Activated gamma-delta T cell treated with anti-CD3 and anti-CD28 coated beads, Interleukin-2, amount 50 U/mL, for 16 hours (primary cell): ENCODE measurements at places on chromosomes 7 and 10.
A peak's percentile ranks its signal among the peaks of the same experiment; 100 is the strongest.

- DNase-seq: no peak
Measured at GRCh38 chr10:97525086-97525485, 26.4 kb downstream of the UBTD1 start.

- DNase-seq: no peak
Measured at GRCh38 chr10:75209086-75209920, 1.3 kb upstream of the VDAC2 start.

DNA sequence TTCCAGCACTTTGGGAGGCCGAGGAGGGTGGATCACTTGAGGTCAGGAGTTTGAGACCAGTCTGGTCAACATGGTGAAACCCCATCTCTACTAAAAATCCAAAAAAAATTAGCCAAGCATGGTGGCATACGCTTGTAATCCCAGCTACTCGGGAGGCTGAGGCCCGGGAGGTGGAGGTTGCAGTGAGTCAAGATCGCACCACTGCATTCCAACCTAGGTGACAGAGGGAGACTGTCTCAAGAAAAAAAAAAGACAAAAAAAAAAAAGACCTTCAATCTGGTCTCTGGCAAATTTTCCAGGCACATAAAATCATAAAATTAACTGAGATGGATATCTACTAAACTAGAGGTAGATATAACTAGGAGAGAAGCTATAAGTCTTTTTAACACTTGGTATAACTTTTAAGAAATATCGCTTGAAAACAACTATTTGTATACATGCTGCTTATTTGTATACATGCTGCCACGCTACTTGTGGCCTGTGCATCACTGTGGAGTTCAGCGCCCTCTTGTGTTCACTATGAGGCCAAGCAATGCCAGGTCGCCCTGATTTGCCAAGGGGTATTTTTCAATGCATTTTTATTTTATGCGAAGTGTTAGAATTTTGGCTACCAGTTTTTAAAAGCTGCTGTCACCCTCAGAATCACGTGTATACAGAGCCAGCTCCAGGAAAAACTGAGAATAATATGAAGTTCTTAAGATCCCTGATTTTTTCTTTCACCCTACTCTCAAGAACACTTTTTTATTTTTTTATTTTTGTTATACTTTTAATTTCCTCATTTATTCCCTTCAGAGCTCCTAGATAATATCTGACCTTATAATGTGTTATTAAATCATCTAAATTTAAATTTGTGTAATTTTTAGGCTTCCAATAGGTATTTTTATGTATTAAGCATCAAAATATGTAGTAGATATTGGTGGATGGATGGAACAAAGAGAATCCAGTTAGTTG is 26.7 kb downstream of the CYCS start:
- peak; percentile 30 for DNase-seq

DNA sequence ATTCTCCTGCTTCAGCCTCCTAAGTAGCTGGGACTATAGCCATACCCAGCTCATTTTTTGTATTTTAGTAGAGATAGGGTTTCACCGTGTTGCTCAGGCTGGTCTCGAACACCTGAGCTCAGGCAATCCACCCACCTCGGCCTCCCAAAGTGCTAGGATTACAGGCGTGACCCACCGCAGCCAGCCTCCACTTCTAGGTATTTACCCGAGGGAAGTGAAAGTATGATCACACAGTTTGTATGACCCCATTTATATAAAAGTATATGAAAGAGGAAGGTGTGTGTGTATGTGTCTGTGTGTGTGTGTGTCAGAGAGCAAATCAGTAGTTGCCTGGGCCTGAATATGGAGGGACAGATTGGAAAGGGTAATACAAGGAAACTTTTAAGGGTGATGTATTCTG is 2.0 kb upstream of the PURB start:
- no peak for DNase-seq

DNA sequence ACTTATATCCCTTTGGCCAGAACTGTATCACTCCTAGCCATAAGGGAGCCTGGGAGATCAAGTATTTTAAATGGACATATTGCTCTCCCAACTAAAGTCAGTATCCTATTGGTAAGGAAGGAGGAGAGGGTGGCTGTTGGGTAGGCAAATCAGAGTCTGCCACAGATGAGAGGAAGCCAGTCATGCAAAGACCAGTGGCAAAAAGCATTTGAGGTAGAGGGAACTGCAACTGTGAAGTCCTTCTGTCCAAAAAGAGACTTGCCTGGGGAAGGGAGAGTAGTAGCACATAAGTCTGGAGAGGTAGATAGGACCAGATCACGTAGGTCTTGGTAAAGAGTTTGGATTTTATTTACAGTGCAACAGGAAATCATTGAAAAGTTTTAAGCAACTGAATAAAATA is 8.8 kb upstream of the CCNJ start:
- no peak for DNase-seq

- no peak for DNase-seq
Measured at GRCh38 chr10:71285180-71285545, 33.9 kb upstream of the SLC29A3 start.

GRCh38 chr7:47328392-47329319 is 253.3 kb downstream of the TNS3 start:
- DNase-seq: no peak

- DNase-seq: no peak
Measured at GRCh38 chr7:51456-52068, 140.8 kb upstream of the FAM20C start.

GRCh38 chr10:26044141-26044749 is 110.2 kb downstream of the MYO3A start:
- DNase-seq: no peak

DNA sequence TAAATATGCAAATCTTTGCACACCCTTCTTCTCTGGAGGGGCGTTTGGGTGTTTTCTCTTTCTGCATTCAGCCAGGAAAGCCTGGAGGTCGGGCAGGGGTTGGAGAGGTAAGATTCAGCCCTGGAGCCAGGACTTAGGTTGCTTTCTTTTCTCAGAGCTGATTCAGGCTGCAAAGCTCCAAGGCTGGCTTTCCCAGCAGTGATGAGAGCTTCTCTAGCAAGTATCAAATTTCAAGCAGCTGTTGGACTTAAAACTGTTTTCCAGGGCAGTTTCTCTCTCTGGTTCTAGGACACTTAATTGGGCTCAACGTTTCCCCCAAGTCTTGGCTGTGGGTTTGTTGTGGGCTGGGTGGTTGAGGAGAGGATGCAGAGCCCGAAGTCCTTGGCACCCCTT is 608 bp downstream of the AKR1B10 start:
- DNase-seq: no peak

- no peak for DNase-seq
Measured at GRCh38 chr7:53470336-53470970, 435.0 kb downstream of the POM121L12 start.

- peak; percentile 28 for DNase-seq
Measured at GRCh38 chr7:132485600-132486273, 90.5 kb downstream of the PLXNA4 start.

- no peak for DNase-seq
Measured at GRCh38 chr7:128099204-128099671, 68.0 kb upstream of the LRRC4 start.

GRCh38 chr7:87506246-87507180 is 31.0 kb upstream of the ABCB4 start:
- DNase-seq: no peak

DNA sequence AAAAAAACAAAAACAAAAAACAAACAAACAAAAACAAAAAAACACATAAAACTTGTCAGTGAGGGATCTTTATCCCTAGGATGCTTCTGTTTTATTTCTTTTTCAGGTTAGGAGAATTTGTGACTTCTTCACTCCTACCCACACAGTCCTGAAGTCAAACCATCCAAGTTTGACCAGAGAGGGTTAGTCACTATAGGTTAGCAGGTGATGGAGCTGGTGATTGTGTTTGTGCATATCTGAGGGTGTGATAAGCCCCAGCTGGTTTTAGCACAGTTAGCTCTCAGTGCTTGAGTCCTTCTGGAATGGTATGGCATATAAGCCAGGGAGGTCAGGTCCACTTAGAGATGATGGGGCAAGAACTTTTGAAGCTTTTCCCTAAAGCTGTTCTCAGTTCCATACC is 11.8 kb upstream of the IKZF1 start:
- no peak for DNase-seq

DNA sequence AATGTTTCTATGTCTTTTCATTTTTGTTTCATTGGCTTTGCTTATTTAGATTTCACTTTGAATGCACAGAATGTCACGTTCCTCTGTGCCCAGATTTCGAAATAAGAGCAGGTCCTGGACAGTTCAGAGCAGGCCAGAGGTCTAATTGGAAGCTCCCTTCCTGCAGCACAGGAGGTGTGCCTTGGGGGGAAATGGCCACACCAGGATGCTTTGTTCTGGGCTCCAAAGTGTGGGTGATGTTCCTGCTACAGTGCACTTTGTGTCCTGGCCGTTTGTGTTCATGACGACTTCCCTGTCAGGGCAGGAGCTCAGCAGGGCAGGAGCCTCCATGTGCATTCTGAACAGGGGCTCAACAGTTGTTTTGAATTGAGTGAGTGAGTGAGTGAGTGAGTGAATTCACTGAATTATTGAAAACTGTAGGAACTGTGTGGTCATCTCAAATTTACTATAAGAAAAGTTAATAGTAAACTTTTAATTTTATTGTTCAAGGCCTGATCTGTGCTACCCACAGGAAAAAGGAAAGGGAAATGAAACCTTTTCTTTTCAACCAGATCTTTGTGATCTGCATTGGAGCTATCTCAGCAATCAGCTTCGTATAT is 109.5 kb upstream of the GJD4 start:
- DNase-seq: no peak

GRCh38 chr7:49780953-49781352 is 7.5 kb downstream of the VWC2 start:
- no peak for DNase-seq

DNA sequence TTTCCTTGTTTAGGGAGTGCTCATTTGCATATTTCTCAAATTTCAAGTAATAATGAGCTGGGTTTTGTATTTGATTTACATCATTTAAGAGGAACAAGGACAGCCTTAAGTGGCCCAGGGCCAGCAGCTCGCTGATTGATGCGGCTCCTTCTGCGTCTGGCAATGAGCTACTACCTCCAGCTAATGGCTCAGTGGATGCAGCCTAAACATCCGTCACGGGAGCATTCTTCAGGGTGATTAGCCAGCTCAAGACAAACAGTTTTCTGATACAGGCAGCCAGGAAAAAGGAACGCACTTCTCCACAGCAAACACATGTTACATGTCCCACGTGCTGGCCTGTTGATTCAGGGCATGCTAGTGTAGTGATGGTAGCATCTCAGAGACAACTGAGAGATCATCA is 169.3 kb upstream of the TCERG1L start:
- no peak for DNase-seq

DNA sequence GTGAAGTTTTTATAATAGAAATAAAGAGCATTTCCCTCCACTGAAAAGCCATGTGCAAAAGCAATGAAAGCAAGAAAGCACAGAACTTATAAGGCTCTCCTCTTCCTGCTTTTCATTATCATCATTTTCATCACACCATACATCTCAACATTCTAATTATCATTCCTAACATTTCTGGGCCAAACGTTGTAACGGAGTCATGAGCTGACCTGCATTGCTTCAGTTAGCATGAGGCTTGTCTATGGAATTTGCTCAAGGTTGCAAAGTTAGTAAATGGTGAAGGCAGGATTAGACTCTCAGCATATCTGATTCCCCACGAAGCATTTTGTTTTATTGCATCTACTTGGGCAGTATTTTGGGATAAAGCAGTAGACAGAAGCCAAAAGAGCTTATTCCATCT is 11.4 kb downstream of the SCIN start:
- no peak for DNase-seq

DNA sequence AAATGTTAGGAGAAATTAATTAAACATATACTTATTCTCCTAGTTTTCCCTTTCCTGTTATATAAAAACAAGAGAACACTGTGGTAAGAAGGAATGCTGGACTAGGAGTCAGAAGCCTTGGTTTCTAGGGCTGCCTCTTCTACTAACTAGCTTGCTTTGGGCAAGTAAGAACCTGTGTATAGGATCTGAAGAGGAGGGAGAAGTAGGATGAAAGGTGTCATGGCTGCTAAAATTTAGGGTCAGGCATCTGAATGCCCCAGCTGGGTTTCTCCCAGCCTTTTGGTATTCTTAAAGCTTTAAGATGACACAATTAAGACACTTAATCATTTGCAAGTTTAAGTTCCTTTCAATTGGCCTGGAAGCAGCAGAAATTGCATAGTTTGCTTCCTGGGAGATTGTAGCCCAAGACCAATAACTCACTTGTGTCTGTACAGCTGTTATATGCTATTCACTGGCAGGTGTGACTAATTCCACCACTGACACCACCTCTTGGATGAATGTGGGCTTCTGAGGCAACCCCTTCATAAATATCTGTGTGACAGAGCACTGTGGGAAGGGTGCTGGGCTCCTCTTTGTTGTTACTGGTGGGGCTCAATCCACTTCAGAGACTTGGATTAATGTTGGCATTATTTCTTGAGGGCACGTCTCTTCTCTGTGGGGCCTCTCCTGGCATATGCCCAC is 137.2 kb downstream of the LRMDA start:
- no peak for DNase-seq

GRCh38 chr7:42931447-42931833 is 534 bp downstream of the PSMA2 start:
- DNase-seq: no peak

- no peak for DNase-seq
Measured at GRCh38 chr7:68537774-68538071, 1060.6 kb upstream of the AUTS2 start.

DNA sequence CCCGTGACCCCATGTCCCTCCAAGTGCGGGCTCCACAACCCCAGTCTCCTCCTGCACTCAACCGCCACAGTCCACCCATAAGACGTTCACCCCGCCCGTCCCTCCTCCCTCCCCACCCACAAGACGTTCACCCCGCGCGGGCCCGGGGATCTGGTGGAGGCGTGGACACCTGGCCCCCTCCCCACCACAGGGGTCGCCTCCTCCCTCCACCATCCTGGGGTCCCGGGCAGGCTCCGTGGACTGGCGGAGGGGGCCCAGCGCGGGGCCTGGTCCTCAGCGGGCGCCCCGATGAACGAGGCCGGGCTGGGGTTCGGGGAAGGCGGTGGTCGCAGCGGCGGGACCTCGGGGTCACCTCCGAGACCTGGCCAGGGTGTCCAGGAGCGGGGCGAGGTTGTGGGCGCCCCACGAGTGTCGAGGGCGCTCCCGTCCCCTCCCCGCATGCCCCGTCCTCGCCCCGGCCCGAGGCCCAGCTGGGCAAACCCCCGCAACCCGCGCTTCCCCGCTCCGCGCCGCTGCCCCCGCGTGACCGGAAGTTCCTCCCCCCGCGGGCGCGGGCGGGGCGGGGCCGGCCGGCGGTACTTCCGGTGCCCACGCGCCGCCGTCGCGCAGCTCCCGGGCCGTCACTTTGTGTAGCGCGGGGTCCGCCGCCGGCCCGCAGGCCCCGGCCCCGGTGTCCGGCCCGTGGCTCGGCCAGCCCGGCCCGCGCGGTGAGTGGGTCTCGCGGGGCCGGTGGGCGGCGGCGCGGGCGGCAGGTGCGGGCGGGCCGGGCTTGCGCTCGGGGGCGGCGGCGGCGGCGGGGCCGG is at the start of gene ZNF316:
Gene ZNF316, plus strand, starts transcription at position 578 of the 803 bp plus-strand sequence. CDS start 5,092 bp downstream, outside the sequence.
- DNase-seq: peak; percentile 38
